ENCODE measurements at places on chromosomes 11 and 22. TPM values are rescaled to one million over a fixed set of nuclear protein-coding genes. Genes with fewer than 3 reads are reported as not detected.

The MS4A4A gene
- total RNA-seq = not detected

The CHST1 gene
- 0.32 TPM for total RNA-seq

The NADSYN1 gene
- total RNA-seq = 85.8 TPM

The EHD1 gene
- total RNA-seq = 56.6 TPM

The C11orf65 gene
- 1.6 TPM for total RNA-seq

The SEC14L6 gene
- 0.16 TPM for total RNA-seq

The EHBP1L1 gene
- 34.9 TPM for total RNA-seq

The AGBL2 gene
- total RNA-seq = 3.7 TPM

The KRTAP5-2 gene
- total RNA-seq = not detected

The SPCS2 gene
- 24.0 TPM for total RNA-seq

The KRTAP5-9 gene
- total RNA-seq = not detected

The OR10A2 gene
- not detected for total RNA-seq

The NRIP3 gene
- total RNA-seq = 3.0 TPM

The XKR3 gene
- not detected for total RNA-seq

The HPS5 gene
- 36.7 TPM for total RNA-seq

The SPECC1L gene
- 26.2 TPM for total RNA-seq

The HBB gene
- total RNA-seq = not detected

The OR52A1 gene
- total RNA-seq = not detected

The MGAT3 gene
- under 0.01 TPM for total RNA-seq

The MS4A15 gene
- total RNA-seq = not detected

The DKK3 gene
- 441 TPM for total RNA-seq

The UCP3 gene
- total RNA-seq = 0.09 TPM

The MAP6 gene
- total RNA-seq = 0.86 TPM

The POTEH gene
- total RNA-seq = not detected

The KCNJ11 gene
- total RNA-seq = not detected

The OR51E2 gene
- not detected for total RNA-seq

The OSBPL5 gene
- 42.9 TPM for total RNA-seq

Data from bronchial smooth muscle cell (primary cell).